Femur (tissue), 1 donor: ENCODE measurements at places on chromosomes 4 and X.

GRCh38 chrX:16196829-16197228 is 29.5 kb downstream of the MAGEB17 start:
- DNase-seq, result no peak

- DNase-seq, result peak; percentile 69
Observed at GRCh38 chr4:5998333-5998936, 19.8 kb downstream of the C4orf50 start.

DNA sequence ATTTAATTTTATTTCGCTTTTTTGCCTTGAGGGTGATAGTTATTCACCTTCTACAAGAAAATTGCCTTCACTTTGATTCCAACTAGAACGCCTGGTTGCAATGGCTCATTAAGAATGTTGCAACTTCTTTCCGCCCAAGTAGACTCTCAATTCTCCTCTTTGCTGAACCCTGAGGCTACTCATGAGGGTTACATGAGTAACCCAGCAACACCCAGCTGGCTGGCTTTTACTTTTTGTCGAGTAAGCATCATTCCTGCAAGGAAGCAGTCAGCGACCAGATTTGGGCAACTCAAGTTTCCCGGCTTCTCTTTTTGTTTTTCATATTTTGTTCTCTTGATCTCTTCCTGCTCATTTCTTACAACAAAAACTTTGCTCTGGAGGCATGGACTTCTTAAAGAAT is 495.4 kb downstream of the PACRGL start:
- DNase-seq, result no peak

DNA sequence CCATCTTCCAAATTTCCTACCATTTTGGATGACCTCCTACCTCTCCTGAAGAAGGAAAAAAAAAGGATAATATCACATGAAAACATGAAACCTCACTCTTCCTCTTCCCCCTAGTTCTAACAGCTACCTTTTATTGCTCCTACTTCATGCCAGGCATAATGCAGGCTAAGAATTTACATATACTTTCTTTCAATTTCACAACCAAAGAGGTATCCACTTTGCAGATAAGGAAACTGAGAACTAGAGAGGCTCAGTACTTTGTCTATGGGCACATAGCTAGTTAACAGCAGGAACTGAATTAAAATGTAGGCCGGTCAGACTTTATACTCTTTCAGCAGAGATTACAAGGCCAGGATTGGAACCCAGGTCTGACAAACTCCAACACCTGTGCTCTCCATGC is 34.4 kb upstream of the BEND2 start:
- no peak for DNase-seq

DNA sequence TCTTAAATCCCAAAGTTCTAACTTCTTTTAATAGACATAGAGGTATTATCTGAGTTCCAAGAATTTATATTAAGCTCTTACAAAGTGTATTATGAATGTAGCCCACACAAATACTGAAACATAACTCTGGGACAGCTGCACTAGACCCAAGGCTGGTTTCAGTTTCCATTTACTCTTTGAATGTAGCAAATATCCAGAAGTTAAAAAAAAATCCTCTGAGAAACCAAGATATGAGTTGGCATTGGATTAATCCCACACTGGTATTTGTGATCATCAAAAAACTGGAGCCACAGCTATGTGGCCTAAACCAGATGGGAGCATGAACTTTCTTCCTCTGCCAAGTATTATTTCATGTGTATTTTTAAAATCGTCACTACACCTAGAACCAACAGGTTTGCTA is 23.6 kb upstream of the SMPX start:
- DNase-seq, result no peak
